ENCODE measurements at places on chromosomes 16 and 17. TPM values are rescaled to one million over a fixed set of nuclear protein-coding genes. Genes with fewer than 3 reads are reported as not detected.

WFIKKN2 gene
- 0.09 TPM for total RNA-seq

KCNH6 gene
- total RNA-seq: not detected

ABAT gene
- total RNA-seq: 5.8 TPM

SAMD14 gene
- 5.3 TPM for total RNA-seq

MON1B gene
- total RNA-seq: 5.3 TPM

FOXC2 gene
- total RNA-seq: 4.4 TPM

FA2H gene
- not detected for total RNA-seq

GNAO1 gene
- 0.30 TPM for total RNA-seq

CIBAR2 gene
- total RNA-seq: not detected

All from smooth muscle cell of the umbilical artery (primary cell).